ENCODE measurements at places on chromosomes 6 and 20.

- DNase-seq = no peak
Measured at GRCh38 chr6:107712237-107712664, 111.9 kb downstream of the SCML4 start.

DNA sequence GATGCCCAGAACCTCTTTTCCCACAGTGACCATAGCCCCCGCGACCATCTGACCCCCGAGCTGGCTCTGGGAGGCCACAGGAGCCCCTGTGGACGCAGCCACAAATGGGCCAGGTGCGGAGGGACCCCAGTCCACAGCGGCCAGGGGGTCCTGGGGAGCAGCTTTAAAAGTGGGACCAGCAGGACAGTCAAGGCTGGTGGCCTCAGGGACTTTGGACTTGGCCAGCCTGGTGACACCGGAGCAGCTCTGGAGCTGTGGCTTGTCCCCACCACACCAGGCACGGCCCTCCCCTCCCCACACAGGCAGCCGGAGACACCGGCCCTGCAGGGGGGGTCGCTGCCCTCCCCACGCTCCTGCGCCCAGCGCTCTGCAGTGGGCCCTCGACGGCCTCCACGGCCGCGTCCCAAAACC is 3.5 kb downstream of the FNDC11 start:
- no peak for DNase-seq

DNA sequence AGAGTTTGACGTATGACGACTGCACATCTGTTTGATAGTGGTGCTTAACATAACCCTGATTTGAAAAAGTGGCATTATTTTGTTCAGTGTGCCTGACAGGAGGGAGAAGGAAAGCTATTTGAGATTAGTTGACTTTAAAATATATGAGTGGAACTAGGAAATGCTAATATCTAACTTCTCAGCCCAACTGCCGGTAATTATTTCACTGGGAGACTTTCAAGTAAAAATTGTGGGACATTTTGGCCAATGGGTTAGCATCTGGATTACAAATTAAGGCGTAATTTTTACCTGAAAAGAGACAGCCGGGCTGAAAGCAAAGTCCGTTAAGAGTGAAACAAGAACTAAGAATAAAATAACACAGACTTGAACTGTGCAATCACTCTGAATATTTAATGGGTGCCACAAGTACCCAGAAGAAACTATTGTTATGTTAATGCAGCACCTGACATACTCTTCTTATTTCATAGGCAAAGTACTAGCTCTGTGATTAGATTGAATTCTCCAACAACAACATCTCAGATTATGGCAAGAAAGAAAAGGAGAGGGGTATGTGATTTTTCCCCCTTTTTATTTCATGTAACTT is 2.0 kb downstream of the HEY2 start:
- no peak for DNase-seq

- no peak for DNase-seq
Measured at GRCh38 chr6:72850469-72850868, 228.6 kb downstream of the KCNQ5 start.

GRCh38 chr6:130190701-130191690 is 31.8 kb downstream of the SAMD3 start:
- DNase-seq = no peak

DNA sequence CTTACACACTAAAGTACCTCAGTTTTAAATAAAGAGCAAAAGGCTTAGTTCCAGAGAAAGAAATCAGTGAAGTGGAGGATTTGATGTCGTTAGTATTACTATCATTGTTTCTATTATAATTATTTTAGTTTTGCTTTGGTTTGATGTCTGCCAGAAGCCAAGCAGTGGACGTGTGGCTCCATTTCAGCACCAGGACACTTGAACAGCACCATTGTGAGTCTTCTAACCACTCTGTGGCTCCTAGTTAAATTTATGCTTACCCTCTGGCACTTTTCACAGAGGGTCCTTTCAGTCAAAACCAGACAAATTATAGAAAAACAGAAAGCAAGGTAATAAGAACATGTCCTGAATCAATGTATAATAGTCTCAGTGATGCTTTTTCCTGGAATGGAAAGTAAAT is 3.4 kb downstream of the COL9A1 start:
- no peak for DNase-seq

GRCh38 chr20:9392892-9393857 is 121.2 kb upstream of the LAMP5 start:
- no peak for DNase-seq

DNA sequence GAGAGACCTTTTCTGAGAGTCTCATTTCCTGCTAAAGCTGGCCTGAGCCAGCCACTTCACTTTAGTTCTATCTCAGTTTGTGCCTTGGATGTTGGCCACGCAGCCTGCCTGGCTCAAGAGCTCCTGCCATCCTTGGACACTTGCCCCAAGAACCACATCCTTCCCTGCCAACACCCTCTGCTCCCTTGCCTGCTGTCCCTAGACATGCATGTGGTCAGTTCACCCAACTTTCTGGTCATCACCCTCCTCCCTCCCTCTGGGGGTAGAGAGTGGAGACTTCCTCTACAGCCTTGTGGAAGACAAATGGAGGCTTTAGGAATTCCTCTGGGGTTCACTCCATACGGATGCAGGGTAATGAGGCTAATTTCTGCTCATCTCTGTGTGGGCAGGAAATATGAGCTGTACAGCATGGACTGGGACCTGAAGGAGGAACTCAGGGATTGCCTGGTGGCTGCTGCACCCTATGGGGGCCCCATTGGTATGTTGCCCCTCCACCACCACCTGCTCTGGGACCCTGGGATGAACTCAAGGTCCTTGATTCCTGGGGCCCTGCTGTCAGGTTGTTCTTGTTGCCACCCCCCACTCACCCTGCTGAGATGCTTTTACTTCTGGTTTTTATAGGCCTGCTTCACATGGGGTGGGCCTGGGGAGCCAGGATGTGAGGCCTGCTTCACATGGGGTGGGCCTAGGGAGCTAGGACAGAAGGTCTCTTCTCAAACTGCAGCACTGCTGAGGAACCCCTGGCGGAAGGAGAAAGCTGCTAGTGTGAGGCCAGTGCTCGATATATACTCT is 13.8 kb upstream of the PTPRA start:
- no peak for DNase-seq

DNA sequence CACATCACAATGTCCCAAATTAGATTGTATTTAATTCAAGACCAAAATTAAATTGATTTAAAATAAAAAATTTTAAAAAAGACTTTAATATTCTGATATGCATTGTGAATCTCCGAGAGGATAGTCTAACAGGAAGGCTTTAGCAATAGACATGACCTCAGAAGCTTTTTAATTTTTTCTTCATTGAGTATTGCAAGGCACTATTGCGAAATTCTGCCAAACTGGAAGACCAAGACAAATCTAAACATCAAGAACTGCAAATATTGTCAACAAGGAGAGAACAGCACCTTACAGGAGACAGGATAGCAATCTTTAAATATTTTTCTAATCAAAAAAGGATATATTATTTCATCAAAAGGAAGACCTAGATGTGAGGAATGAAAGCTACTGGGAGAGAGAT is 56.9 kb downstream of the BMP5 start:
- no peak for DNase-seq

- DNase-seq = no peak
Measured at GRCh38 chr6:3022765-3023662, 23.3 kb downstream of the NQO2 start.

DNA sequence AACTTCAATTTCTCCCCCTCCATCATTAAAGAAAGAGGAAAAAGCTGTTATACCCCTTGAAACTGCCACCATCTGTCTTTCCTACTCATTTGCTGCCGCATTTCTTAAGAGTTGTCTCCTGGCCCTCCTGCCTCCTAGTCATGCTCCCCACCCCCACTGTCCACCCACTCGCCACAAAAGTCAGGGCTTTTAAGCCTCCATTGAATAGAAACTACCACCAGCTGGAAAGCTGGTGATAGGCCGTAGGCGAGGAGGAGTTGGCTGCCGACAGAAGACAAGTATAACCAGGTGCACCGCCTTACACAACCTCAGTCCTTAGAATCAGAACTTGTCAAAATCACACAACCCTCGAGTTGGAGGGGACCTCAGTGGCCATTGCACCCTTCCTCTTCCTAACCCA is 67.6 kb downstream of the B3GAT2 start:
- no peak for DNase-seq

DNA sequence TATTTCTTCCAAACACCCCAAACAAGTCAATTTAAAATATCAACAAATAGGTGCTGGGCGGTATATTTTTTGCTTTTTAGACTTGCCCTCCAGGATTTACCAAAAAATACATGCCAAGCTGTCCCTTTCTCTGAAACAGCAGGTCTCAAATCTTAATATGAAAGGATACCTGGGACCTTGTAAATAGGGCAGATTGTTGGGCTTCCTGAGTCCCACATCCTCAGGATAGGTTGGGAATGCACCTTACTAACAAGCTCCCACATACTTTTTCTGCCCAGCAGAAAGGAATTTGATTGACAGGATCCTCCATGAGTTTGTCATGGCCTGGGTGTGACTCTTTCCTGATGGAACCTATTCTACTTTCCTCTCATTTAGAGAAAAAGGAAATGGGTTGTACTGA is 4.9 kb upstream of the SLC24A3 start:
- no peak for DNase-seq

DNA sequence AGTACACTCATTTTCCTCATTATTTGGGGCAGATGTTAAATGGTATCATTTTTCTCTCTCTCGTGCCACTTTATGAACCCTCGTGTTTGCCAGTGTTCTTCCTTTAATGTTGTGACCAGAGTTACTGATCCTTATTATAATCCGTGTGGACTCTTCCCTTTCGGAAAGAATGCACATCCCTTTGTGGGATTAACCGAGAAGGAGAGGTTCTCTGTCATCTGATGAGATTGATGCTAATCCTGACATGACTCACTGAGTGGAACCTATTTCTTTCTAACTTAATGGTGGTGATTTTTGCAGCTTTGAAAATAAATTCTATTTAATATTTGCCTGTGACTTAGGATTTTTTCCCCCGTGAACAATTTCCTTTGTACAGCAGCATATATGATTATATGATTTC is 300.0 kb upstream of the MAN1A1 start:
- no peak for DNase-seq

DNA sequence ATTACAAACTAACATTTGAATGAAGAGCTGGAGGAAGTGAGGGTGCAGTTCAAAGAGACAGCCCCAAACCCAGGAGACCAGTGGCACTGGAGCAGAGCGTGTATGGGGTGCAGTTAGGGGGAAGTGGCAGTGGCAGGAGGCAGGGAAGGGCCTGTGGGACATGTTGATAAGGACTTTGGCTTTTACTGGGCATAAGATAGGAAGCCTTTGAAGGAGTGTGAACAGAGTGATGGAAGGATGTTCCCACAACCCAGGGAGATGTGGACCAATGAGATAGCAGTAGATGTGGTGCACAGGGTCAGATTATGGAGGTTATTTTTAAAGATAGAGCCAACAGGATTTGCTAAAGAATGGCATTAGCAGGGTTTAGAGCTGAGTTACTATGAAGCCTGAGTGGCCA is 56.4 kb downstream of the AIG1 start:
- no peak for DNase-seq

DNA sequence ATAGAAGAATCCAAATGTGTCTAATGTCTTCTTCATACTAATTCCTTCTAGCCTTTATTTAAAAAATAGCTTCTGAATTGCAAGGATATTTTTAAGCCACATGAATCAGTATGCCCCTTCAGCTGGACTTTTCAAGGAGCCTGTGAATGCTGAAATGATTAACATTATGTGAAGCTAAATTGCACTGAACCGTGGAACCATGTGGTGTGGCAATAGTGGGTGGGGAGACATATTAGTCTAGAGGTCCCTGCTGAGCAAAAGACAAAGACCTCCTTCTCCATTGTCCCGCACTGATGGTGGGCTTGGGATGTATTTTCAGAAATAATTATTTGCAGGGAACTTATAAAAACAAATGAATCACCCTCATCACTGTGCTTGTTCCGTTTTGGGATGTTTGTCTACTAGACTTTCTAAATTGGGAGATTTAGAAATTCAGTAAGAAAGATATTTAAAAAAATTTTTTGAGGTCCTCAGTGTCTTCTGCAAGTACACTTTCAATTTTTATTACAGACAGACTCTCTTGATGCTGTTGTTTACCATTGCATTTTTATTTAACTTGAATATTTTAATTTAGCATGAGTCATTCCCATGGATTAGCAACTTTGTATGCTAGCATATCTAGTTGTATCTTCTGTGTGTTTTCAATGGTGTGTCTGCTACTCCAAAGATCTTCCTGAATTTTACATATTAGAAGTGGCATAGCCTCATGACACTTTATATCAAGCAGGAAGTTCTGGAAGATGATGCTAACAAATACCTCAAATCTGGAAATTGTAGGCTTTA is 238.1 kb downstream of the LAMA2 start:
- no peak for DNase-seq

DNA sequence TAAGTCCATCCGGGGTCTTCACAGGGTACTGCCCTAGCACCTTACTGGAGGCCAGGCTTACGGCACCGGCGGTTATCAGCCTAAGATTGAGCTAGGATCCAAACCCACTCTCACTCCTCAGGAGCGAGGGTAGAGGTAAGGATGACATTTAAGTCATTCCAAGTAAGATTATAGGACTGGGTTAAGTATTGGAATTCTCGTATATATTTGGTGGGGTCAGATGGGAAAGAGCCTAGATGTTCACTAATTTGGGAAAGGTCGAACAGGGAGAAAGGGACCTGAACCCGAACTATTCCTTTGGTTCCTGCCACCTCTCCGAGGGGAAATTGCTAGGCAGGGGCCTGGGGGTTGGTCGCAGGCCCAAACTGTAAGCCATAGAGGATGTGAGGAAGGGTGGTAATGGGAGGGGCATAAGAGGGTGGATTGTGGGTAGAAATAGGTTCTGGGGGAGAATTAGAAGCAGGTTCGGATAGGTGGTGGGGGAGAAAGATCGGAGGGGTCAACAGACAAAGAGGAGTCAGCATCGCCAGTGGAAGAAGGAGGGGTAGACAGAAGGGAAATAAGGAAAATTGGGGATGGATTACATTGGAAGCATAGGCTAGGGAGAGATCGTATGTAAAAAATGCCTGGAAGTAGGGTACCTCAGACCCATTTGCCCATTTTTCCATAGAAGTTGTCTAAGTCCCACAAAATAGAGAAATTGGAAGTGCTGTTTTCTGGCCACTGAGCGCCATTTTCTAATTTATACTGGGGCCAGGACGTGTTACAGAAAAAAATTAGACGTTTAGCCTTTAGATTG is 747.1 kb upstream of the ADGRB3 start:
- DNase-seq = no peak

- DNase-seq = no peak
Measured at GRCh38 chr6:44733126-44733525, 345.6 kb downstream of the CDC5L start.

DNA sequence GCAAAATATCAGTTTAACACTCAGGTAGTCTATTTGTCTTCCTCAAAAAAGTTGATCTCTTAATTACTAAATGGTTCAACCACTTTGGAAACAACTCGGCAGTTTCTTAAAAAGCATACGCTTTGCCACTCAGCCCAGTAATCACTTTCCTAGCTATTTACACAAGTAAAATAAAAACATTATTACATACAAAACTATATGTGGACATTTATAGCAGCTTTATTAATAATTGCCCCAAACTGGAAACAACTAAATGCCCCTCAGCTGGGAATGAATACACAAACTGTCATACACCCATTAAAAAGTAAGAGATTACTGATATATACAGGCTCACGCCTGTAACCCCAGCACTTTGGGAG is 7.4 kb downstream of the EEF1A1 start:
- no peak for DNase-seq

All from effector memory CD8-positive, alpha-beta T cell (primary cell).